SIG-M5 (cell line): ENCODE measurements at places on chromosomes 6 and 20.
A peak's percentile ranks its signal among the peaks of the same experiment; 100 is the strongest.

DNA sequence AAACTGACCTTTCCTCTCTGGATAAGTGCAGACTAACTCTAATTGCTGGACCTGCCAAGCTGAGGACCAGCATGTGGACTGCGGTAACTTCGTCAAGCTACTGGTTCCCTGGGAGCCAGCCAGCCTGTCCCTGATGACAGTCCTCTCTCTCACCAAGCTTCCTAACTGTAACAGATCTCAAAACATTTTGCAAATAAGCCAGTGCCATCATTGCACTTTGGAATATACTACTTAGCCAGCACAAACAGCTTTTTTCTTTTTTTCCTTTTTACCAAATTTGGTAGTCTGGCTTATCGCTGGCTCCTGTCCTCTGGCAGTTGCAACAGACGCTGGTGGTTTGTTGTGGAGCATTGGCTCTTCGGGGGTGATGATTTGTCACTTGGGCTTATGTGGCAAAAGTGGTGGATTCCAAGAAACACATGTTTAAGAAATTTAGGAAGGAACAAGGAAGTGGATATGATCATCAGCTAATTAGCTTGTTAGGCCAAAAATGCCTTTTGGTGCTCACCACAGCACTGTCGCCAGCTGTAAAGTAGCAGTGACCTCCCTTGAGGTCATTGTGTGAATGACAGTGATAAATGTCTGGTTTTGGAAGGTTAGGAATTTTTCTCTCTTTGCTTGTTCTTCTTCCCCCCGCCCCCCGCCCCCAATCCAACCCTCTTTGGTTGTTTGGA, 171.7 kb downstream of the CLIC5 start:
- DNase-seq, result no peak

- DNase-seq, result no peak
Measured at GRCh38 chr20:56630506-56631317, 1.6 kb downstream of the TFAP2C start.

DNA sequence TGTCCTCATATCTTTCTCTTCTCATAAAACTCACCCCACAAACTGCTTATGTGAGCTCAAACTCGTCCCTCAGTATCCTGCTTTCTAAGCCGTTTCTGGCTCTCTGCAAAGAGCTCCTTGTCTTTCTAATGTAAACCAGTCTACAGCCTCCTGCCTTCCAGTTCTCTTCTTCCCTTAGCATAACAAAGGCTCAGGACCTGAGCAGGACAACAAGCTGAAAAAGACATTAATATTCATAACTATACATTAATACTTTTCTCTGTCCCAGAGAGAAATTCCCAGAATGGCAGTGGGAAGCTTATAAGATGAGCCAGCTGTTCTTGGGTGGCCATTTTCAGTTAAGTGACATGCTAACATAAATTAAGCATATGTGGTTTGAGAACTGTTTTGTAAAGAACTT, 207.0 kb upstream of the TCF21 start:
- no peak for DNase-seq

GRCh38 chr6:54695815-54696214, 150.8 kb upstream of the FAM83B start:
- no peak for DNase-seq

DNA sequence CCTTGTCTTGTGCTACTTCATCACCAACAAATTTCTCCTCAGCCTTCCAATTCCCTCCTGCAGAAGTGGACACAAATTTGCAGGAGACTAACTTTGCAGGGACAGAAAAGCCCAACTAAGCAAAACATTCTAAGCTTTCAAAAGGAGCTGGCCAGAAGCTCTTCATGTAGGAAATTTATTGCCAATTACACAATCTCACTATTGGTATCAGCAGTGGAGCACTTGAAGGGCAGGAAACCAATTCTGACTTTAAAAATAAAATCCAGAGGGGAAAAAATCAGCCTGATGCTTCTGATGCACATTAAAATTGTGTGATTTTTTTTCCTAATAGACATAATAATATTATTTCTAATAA, 193.3 kb downstream of the LY86 start:
- DNase-seq, result no peak

DNA sequence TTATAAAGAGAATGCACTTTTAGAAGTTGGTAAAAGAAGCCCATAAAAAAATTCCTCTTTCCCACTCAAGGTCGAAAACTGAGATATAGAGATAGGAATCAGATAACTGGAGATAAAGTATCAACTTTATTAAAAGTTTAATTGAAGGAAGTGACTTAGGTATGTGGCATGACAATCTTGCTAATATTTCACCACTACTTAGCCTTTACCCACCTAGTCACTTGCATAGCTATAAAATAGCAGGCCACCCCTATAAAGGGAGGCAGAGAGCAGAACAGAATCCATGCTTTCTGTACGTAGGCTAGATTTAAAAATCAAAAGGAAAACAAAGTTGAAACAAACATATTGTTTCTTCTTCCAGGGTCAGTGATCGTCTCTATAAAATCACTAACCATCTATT, 13.2 kb upstream of the TBC1D32 start:
- DNase-seq, result no peak

- DNase-seq, result peak; percentile 9
Measured at GRCh38 chr6:129686941-129687627, 22.9 kb downstream of the ARHGAP18 start.

DNA sequence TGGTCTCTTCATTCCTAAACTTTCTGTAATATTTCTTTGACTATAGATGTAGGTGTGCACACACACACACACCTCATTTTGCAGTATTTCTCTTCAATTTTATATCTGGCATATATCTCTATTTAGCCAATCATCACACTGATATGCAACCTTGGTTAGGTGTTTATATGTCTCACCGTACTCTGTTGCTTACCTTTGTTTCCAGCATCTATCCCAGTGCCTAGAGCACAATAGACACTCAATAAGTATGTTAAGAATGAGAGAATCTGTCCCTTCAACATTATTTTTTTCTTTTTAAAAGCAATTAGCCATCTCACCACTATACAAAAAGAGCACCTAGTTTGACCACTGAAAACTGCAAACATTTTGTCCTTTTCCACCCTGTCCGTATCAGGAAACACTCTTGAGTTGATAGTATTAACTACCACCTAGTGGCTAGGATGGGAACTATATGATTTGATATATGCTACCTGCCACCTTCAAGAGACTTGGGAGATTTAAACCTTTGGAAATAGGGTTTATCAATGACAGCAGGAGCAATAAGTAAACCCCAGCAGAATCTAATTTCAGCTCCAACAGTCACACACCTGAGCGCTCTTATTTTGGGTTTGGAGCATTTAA, 48.7 kb upstream of the RSPO3 start:
- no peak for DNase-seq

DNA sequence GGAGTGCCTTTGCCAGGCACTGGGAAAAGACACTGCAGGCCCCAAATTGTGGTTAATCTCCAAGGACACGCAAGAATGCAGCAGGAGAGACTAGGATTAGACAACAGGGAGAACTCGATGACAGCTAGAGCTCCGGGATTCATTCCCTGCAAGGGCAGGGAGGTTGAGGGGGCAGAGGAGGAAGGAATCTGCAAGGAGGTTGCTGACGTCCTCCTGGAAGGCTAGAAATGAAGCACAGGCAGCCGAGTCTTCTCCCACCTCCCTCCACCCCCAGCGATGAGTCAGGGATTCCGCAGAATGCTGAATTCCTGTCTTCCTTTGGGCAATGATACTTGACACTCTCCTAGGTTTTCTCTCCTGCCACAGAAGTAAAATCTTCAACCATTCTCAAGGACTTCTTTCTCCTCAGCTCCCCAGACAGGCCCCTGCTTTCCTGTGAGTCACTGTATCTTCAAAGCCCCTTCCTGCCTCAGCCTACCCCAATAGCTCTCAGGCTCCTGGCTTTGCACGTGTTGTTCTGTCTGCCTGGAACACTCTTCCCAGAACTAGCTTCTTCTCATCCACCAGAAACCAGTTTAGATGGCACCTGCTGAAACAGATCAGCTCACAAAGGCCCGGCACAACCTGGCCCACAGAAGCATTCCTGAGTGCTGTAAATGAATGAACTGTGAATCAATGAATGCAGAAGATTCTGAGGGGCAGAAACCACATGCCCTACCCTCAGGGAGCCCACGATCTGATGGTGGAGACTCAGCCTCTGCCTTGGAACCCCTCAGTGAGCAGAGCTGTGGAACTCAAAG, 85.6 kb downstream of the MRPL14 start:
- DNase-seq, result no peak

GRCh38 chr20:15702161-15702560, 871.1 kb downstream of the KIF16B start:
- DNase-seq, result no peak

GRCh38 chr6:112235956-112236355, 18.4 kb downstream of the LAMA4 start:
- DNase-seq, result no peak

GRCh38 chr6:56372406-56372995, 125.1 kb upstream of the COL21A1 start:
- DNase-seq, result no peak

DNA sequence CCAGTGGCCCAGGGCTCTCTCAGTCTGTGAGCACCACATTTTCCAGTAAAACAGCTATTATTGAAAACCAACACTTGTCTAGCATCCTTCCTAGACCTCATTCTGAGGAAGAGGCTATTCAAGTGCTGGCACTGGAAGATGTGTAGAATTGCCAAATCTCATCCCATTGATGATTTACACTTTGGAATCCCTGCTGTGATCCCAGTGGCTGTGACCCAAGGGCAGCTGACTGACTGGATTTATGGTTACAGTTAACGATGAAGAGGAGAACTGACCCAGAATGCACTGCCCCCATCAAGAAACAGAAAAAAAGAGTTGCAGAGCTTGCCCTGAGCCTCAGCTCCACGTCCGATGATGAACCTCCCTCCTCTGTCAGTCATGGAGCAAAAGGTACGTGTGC, 2.4 kb downstream of the CMTR1 start:
- no peak for DNase-seq

GRCh38 chr6:37303891-37304503, 46.1 kb upstream of the TMEM217 start:
- no peak for DNase-seq

DNA sequence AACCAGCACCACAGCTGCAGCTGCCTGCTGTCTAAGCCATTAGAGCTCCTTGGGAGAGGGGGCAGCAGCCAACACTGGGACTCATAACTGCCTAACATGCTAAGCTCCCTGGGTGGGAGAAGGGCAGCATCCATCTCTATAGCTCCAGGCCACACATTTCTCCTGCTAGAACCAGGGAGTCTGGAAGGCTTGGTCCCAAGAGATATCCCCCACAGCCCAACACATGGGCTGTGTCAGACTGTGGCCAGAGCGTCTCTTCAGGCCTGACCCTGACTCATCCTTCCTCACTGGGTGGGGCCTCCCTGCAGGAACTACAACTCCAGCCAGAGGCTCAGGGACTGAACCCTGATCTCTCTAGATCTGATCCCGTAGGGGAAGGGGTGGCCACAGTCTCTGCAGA, 411.1 kb downstream of the HDGFL1 start:
- DNase-seq, result no peak

- no peak for DNase-seq
Measured at GRCh38 chr6:97665446-97665845, 382.4 kb upstream of the MMS22L start.

GRCh38 chr6:71446470-71446869, 157.9 kb downstream of the OGFRL1 start:
- no peak for DNase-seq

GRCh38 chr6:15413466-15414234, 167.8 kb downstream of the JARID2 start:
- no peak for DNase-seq

DNA sequence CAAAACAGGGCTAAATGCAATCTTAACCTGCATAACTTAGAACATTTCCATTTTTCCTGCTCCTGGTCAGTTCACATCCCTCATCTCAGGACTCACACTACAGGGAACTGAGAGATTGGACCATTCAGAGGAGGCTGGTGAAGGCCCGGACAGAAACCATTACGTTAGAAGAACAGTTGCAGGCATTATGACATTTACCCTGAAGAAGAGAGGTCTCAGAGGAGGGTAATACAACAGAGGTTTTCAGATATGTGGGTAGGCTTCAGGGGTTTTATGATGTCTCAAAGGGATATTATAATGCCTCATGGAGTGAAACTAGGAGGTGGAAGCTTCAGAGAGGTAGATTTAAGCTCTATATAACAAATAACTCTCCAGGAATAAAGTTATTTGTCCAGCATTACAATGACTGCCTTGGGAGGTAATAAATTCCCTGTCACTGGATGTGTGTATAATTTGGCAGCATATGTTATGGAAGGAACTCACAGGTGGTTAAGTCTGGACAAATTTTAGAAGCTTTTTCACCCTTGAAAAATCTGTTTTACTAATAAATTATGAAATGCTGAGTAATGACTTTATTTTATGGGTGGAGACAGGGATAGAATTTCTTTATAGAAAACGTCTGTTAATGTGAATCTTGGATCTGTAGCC, 36.7 kb upstream of the RIPOR2 start:
- no peak for DNase-seq

GRCh38 chr20:34537651-34538050, 20.9 kb upstream of the MAP1LC3A start:
- DNase-seq, result no peak

GRCh38 chr20:36836591-36837269, 39.2 kb upstream of the TLDC2 start:
- DNase-seq, result peak; percentile 47

- DNase-seq, result no peak
Measured at GRCh38 chr20:48448666-48449600, 378.9 kb downstream of the PREX1 start.

DNA sequence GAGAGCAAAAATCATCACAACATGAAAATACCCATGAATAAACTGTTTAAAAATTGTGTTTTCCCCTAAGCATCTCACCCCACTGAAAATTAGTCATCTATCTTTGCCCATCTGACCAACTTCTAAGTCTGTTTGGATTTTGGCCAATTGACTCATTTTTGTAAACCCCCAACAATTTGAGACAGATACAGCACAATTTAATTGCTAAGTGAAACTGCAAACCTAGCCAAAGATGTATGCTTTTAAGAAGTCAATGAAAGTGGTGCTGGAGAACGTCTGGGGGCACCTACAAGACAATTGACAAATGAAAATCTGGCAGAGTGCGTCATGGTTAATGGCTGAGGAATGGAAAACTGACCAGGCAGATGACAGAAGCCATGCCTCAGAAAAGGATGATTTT, 30.9 kb upstream of the SLC24A3 start:
- no peak for DNase-seq

GRCh38 chr20:18694071-18694470, 106.2 kb downstream of the DTD1 start:
- DNase-seq, result no peak

GRCh38 chr20:48002517-48002970, 217.3 kb upstream of the SULF2 start:
- DNase-seq, result peak; percentile 67

DNA sequence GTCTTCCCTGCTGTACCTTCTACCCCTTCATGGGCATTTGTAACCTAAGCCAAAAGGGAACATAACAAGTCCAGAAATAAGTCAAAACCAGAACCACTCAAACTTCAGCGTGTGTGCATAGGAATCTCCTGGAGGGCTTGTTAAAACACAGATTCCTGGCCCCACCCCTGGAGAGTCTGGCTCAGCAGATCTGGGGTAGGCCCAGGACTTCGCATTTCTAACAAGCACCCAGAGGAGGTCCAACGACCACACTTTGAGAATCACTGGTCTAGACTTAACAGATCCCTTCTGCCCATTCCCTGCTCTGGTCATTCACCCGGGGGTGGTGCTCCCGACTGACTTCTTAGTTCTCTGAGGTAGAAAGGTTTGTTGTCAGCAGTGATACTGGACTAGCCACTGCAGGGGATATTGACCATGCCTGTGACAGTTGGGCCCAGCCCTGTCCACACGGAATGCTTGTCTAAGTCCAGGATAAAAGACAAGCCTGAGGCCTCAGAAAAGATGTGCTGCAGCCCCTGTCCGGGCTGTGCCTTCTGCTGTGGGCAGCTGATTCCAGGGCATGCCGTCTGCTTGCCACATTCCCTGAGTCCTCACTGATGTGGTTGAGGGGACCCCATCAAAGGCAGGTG, 68.6 kb downstream of the SYNJ2 start:
- DNase-seq, result no peak

GRCh38 chr6:70657706-70658105, 10.0 kb upstream of the SMAP1 start:
- no peak for DNase-seq
